HFFc6 (cell line): ENCODE measurements at places on chromosomes 1 and 21. TPM values are rescaled to one million over a fixed set of nuclear protein-coding genes. Genes with fewer than 3 reads are reported as not detected.

The LCE2A gene
- 2.8 to 19.4 TPM (median 18.6 TPM) in 3 replicates for total RNA-seq

- no peak overlapping the region for H3K4me3 ChIP-seq
- no peaks in the 10 kb centered on the region for H3K4me1 ChIP-seq
- peaks cover 9% of the 10 kb centered on the region for H3K36me3 ChIP-seq
- no peaks in the 10 kb centered on the region for H3K27me3 ChIP-seq
- no peak overlapping the region for H3K27ac ChIP-seq
Measured at GRCh38 chr21:10272216-10272615, 249.2 kb upstream of the TPTE start.

The MRPS15 gene
- total RNA-seq = 80.6 to 83.9 TPM (median 80.7 TPM) in 3 replicates

- peak; percentile 29 for DNase-seq
- no peaks in the 10 kb centered on the region for H3K4me1 ChIP-seq
- H3K4me3 ChIP-seq = no peak overlapping the region
- H3K27ac ChIP-seq = no peak overlapping the region
- no peaks in the 10 kb centered on the region for H3K36me3 ChIP-seq
Measured at GRCh38 chr1:230632273-230632873, 9.9 kb upstream of the COG2 start.

- peaks cover 45% of the 10 kb centered on the region for H3K4me1 ChIP-seq
- DNase-seq = no peak
- H3K27me3 ChIP-seq = peaks cover 2% of the 10 kb centered on the region
- H3K4me3 ChIP-seq = no peak overlapping the region
- no peaks in the 10 kb centered on the region; the same call in 1 of the 2 replicates for H3K36me3 ChIP-seq
Measured at GRCh38 chr1:54355931-54356679, 50.1 kb downstream of the SSBP3 start.
